ENCODE measurements at places on chromosomes 4 and X. TPM values are rescaled to one million over a fixed set of nuclear protein-coding genes. Genes with fewer than 3 reads are reported as not detected.

- no peak for DNase-seq
These were observed 39.2 kb downstream of the MAP7D3 start for GRCh38 chrX:136211766-136212556.

The EFHC2 gene
- 1.9 TPM for total RNA-seq

The DCAF12L2 gene
- total RNA-seq: 0.22 TPM

The TMSB15A gene
- 0.46 TPM for total RNA-seq

The HSFX3 gene
- not detected for total RNA-seq

The NUP54 gene
- 27.1 TPM for total RNA-seq

DNA sequence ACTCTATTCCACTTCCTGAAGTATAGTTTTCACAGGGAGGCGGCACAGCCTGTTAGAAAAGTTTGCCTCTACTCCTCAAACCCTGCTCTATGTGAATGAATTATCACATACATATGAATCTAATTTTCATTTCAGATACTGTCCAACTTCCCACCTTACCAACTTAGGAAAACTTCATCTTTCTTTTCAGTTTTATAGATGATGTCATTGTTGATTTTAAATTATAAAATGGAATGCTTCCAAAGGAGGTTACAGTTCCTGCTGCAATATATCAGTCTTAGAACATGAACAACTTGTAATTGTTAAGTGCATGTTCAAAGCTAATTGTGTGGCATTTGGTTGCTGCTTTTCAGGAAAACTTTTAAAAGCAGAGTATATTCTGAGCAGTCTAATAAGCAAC lies 92.4 kb downstream of the NEUROG2 start:
- DNase-seq: no peak

DNA sequence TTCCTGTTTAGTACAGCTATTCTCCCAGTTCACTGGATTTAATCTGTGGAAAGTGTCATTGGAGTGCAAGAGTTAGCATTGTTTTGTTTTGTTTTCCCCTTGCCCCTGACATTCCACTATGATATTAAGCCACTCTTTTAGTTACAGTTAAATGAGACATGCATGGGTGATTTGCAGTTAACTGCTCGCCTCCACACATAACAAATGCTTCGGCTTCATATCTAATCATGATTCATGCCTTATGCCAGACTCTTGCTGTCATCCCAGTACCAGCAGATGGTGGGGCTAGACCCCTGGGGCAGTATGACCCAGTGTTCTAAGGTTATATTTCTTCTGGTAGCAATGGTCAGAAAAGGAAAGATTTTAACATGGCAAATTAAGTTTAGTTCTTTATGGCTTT lies 80.1 kb downstream of the RAP1GDS1 start:
- no peak for DNase-seq

GRCh38 chrX:1165535-1166196 lies 46.8 kb downstream of the CRLF2 start:
- no peak for DNase-seq

GRCh38 chr4:146638786-146639505 lies at the start of gene POU4F2:
TSS of gene POU4F2 (plus strand) at chr4:146638893. CDS start at chr4:146639141, 248 bp downstream.
- DNase-seq: no peak
